AG09309 (cell line): ENCODE measurements at places on chromosomes 2 and 18.

- DNase-seq, result no peak
Measured at GRCh38 chr2:85728883-85729824, 24.6 kb upstream of the ATOH8 start.

DNA sequence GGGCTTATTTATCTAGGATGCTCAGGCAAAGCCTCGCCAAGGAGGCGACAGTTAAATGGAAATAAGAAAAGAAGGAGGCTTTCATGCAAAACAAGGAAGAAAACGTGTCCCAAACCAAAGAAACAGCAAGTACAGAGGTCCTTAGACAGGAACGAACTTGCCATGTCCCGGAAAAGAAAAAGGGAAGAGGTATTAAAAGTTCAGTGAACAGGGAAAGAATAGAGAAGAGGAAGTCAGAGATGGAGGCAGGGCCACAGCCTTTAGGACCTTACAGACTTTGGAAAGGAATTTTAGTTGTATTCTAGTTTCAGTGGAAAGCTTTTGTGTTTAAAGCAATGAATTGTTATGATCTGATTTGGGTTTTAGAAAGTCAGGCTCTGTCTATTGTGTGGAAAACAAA, 22.1 kb downstream of the IKZF2 start:
- no peak for DNase-seq

- no peak for DNase-seq
Measured at GRCh38 chr2:226790431-226790830, 9.2 kb downstream of the IRS1 start.

DNA sequence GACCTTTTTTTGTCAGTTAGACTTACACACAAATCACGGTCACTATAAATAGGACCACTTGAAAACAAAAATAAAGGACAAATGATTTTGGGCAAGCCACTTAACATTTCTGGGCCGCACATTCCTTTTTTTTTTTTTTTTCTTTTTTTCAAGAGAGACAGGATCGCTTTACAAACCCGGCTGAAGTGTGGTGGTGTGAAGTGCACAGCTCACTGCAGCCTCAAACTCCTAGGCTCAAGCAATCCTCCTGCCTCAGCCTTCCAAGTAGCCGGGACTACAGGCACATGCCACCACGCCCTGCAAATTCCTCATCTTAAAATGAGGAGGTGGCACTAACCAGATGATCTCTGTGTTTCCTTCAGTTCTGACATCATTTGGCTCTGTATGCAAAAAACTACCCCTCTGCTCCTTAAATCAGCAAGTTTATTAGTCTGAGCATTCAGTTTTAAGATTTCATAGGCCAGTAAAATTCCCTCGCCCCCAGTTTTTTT, 28.3 kb upstream of the MRO start:
- DNase-seq, result no peak

GRCh38 chr18:47383729-47384128, 132.3 kb upstream of the SKOR2 start:
- no peak for DNase-seq
